ENCODE measurements at places on chromosomes 1 and 21.

DNA sequence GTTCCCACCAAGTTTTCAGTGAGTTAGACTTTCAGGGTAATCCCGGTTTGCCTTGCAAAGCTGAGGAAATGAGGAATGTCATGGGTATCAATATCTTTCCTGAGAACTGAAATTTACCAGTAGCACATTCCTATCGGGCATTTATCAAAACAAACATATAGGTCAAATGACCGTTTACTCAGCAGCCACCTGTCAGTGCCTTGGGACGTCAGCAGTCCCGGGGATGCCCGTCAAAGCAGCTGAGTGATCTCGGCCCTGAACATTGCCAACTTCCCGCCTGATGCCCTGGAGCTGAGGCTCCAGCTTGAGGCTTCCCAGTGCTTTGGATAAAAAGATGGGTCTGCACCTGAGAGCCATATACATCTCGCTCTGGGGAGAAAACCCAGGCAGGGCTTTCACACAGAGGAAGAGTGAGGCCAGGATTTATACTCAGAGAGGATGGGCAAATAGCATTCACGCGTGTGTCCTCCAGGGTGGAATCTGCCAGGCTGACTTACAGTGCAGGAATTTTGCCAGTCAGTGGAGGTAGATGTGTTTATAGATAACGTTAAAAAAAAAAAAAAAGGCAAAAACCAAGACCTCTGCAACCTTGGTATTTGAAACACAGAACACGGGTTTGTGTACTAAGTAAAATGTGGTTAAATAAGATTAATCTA, 435.7 kb upstream of the VAMP3 start:
- DNase-seq, result no peak

GRCh38 chr1:77424236-77424635, 142.4 kb downstream of the AK5 start:
- DNase-seq, result no peak

- DNase-seq, result no peak
These were observed 660.1 kb upstream of the CAMK1G start for GRCh38 chr1:208923456-208923855.

DNA sequence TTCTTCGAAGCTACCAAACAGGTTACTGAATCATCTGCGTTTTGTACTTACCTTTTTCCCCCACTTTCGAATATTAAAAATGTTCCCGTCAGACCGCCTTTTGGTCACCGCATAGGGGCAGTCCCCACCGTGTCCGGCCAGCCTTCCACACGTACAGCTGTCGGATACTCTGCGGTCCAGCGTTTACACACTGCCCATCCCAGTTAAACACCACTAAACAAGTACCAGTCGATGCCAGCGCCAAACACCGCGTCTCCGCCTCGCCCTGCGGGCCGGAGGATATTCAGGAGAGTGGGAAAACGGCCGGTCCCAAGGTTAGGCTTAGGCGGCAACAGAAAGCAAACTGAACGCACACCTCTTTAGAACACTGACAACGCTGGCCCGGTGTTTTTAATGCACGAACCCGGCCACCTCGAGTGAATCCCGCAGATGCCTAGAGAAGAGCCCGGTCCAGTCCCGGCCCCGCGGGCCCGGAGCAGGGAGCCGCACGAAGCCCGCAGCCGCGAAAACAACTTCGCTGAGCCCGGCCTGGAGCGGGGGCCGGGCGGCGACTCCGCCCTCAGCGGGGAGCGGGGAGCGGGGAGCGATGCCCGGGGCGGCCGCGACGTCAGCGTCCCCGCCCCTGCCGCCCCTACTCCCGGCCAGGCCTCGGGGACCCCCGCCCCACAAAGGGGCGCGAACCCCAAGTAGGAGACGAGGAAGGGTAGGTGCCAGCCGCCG, 730 bp upstream of the PHF13 start:
- peak; percentile 4 for DNase-seq

GRCh38 chr1:30526652-30527345, 196.6 kb downstream of the MATN1 start:
- no peak for DNase-seq

GRCh38 chr1:6592441-6592840, 10.2 kb downstream of the KLHL21 start:
- no peak for DNase-seq

DNA sequence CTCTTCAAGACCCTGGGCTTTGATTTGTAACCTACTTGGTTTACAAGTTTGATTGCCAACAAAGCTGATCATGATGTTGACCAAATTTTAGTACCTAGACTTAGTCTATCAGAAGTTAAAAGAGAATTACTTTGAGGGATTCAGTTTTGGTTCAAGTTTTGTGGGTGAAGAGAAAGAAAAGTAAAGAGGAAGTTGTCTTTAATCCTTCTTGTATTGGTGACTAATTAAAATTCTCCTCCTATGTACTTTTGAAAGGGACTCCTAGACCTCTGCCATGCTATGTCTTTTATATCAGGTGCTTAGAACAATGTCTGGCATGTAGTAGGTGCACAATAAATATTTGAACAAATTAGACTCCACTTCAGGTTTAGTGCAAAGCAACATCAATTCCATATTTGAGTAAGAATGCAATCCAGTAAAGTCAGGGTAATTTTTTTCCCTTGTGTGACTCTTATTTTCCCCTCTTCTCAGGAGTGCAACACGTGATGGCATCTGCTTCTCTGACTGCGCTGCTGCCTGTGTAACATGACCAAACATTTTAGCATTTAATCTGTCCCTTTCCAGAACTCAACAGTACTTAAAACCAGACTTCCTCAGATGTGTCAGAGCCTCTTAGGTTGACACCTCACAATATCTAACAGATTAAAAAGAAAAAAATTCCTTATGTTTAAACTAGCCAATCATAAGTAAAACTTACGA, 41.1 kb upstream of the KCNQ4 start:
- DNase-seq, result no peak

DNA sequence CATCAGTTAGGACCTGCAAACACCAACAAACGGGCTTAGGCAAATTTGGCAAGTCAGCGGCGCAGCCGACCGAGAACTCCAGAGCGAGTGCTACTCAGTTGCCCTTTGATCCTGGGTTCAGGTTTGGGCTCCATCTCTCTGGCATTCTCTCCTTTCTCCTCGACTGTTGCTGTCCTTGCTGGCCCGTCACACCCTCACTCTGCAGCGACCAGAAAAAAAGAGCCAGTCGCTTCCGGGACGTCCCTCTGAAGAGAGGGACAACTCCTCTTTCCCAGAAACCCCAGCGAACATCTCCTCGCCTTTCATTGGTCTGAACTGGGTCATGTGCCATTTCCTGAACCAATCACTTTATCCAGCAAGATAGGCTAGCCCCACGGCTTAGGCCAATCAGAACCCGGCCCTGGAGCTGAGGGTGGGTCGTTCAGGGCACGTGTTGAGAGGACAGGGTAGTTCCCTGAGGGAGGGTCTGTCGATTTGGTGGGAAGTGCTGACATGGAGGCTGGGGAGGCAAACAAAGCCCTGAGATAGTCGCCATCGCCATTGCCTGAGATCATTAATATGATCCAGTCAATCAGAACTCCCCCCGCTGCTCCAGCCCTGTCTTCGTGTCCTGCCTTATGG, 113.7 kb downstream of the PTPRU start:
- DNase-seq, result no peak

GRCh38 chr1:187013582-187014200, 184.9 kb downstream of the PLA2G4A start:
- no peak for DNase-seq

- no peak for DNase-seq
These were observed 120.9 kb downstream of the SYT2 start for GRCh38 chr1:202589190-202589930.

All from stimulated activated CD8-positive, alpha-beta memory T cell treated with anti-CD3 and anti-CD28 coated beads, Interleukin-15, amount 100 ng/mL, for 4 hours (primary cell).